ENCODE measurements at places on chromosomes 4 and X.

- no peak for DNase-seq
These were observed 1629.1 kb upstream of the IGFBP7 start for GRCh38 chr4:58739275-58739674.

DNA sequence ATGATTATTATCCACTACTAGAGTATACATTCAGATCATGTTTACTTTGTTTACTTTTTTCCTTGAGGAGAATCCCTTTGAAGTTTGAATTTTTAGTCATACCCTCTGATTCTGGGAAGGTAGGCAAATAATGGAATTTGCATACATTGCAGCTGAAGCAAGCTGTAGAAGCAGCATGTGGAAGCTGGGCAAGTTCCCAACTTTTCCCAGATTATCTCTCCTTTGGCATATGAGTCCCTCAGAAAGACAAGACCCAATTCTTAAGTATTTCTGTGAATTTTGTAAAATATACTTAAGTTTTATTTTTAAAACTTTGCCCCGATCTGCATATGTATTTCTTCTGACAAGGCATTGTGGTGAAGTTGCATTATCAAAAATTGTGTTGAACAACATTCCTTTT, 94.9 kb downstream of the CNKSR2 start:
- no peak for DNase-seq

DNA sequence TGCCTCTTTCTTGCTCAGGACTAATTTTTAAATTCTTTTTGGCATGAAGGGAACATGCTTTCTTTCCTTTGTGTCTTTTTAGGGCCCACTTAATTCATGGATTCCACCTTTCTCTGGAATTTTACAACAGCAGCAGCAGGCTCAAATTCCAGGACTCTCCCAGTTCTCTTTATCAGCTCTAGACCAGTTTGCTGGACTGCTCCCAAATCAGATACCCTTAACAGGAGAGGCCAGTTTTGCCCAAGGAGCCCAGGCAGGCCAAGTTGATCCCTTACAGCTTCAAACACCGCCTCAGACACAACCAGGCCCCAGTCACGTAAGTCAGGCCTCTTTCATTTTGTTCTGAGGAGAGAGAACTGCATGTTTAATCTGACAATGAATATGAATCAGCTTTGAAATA, 2.3 kb downstream of the ODAM start:
- no peak for DNase-seq

DNA sequence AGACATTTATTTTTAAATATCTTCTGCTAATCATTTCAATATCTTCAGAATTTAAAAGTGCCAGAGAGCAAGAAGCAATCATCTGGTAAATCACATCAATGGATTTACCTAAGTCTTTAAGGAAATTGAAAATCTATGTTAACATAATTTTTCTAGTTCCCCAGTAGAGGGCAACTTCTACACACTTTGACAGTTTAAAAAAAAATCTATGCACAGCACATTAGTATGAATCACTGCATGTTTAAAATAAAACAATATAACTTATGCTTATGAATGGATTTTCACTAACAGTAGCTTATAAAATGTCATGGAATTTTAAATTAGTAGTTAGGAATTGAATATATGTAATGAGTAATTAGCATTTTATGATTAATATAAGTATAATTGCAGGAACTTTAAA, 126.5 kb downstream of the REELD1 start:
- DNase-seq = no peak

GRCh38 chr4:8343262-8343966, 73.9 kb downstream of the HTRA3 start:
- DNase-seq = no peak

- DNase-seq = no peak
These were observed 799.6 kb upstream of the DIAPH2 start for GRCh38 chrX:95885074-95885473.

- DNase-seq = no peak
These were observed 7.8 kb downstream of the GATB start for GRCh38 chr4:151753056-151753455.

- no peak for DNase-seq
These were observed 32.4 kb upstream of the CT47C1 start for GRCh38 chrX:119040432-119040831.

- no peak for DNase-seq
These were observed 102.4 kb downstream of the PARM1 start for GRCh38 chr4:75035321-75035720.

DNA sequence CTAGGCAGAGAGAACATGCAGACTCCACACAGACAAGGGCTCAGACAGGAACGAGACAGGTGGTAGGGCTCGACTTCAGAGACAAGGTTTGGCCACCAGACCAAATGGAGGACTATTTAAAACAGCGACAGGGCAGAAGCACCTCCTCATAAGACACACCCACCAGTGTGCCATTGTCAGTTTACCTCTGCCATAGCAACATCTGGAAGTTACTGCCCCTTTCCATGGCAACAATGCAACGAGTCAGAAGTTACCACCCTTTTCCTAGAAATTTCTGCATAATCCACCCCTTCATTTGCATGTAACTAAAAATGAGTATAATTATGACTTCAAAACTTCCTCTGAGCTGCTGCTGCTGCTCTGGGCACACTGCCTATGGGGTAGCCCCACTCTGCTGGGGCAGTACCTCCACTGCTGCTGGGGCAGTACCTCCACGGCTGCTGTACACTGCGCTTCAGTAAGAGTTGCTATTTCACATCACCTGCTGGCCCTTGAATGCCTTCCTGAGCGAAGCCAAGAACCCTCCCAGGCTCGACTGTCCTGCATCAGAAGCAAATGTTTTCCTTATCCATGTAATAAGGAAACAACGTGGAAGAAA, 2222.3 kb upstream of the AGA start:
- DNase-seq = no peak

- peak; percentile 77 for DNase-seq
These were observed 72.6 kb downstream of the FHDC1 start for GRCh38 chr4:153008578-153009199.

DNA sequence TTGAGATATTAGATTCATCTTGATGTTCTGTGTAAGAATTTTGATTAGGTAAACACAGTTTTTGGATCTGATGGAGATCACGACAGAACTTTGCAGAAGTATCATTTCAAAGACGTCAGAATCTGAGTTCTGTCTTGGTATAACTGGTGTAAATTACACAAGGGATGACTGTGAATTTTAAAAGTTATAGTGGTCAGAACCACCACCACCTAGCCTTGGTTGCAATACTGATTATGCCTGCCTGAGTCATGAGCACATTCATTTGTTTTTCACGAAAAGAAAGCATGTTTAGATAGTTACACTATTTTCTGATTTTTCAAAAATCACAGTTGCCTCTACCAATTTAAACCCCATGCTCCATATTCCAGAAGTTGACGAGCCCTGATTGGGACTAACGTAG, 54.8 kb downstream of the ZFX start:
- no peak for DNase-seq
